ENCODE measurements at places on chromosomes 7 and 10.

- DNase-seq = no peak
Measured at GRCh38 chr7:36802459-36803135, 78.3 kb upstream of the AOAH start.

DNA sequence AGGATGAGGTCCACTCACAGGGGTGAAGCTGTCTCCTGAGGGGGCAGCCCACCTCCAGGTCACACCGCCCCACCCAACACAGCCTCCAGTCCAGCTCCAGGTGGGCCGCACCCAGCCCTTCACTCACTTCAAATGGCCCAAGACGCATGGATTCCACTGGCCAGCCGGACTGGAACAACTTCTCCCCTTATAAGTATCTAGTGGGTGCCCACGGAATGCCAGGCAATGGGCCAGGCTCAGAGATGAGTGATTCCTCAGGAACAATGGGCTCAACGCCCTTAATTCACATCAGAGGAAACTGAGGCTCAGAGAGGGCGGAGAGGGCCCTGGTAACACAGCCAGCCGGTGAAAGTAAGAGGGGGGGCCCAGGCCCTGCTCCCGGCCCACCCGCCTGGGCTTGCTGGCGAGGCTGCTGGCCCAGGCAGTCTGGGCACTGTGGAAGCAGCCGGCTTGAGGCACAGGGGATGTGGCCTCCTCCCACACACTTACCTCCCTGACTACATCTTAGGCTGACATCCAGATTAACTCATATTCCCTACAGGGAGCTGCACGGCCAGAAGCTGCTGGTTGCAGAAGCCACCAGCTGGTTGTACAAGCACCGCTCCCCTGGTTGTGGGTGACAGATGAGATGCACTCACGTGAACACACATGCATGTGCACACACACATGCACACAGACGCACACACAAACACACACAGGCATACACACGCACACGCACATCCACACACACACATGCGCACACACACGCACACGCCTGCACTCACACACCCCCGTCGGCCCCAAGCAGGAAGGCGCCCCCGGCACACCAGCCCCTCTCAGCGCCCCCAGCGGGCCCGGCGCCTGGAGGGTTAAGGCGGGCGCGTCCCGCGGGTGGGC lies 1.0 kb upstream of the FAM20C start:
- DNase-seq = no peak

DNA sequence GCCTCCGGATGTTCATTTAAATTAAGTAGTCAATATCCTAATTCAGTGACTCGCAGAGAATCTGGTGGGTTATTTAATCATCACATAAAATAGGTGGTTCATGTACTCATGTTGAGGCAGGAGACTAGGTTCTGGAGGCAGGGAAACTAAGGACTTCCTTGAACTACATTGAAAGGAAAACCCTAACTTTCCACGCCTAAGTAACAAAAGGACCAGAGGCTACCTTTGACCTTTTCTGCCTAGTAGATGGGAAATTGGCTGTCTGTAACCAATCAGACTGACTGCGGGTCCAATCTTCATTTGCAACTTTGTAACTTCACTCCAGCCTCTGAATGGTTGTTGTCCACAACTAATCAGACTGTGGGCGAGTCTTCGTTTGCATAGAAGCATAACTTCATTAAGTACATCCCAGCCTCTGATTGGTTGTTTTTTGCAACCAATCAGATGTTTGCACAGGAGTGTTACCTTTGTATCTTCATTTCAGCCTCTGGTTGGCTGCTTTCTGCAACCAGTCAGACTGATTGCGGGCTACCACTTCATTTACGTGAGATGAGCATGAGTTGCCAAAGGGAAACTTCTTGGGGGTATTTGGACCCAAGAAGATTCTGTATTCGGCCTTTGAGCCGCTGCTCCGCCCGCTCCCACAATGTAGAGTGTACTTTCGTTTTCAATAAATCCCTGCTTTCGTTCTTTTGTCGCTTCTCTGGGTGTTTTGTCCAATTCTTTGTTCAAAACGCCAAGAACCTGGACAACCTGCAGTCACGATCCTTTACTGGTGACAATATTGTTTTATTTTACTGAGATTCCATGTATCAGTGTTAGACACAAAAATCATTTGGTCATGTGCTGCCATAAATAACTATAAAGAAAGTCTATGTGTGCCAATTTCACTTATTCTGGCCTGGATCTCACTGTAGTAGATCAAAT lies 1.7 kb upstream of the ST7 start:
- DNase-seq = no peak

DNA sequence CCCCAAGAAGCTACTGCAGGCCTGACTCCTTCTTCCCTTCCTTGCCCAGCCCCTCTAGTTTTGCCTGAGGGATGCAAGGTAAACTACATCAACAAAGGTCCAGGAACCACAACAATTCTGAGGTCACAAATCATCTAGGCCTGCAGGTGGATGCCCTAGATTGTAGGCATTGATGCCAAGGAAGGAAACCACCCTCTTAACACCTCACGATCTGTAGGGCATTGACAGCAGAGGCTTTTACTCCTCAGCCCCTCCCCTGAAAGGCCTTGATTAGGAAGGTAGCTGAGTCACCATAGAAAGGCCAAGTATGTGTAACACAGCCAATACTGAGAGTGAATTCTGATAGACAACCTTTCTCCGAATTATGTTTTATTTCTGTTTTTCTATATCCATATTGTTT lies 46.7 kb upstream of the FAM3C start:
- no peak for DNase-seq

GRCh38 chr7:116991233-116991632 lies 37.9 kb downstream of the ST7 start:
- DNase-seq = no peak

DNA sequence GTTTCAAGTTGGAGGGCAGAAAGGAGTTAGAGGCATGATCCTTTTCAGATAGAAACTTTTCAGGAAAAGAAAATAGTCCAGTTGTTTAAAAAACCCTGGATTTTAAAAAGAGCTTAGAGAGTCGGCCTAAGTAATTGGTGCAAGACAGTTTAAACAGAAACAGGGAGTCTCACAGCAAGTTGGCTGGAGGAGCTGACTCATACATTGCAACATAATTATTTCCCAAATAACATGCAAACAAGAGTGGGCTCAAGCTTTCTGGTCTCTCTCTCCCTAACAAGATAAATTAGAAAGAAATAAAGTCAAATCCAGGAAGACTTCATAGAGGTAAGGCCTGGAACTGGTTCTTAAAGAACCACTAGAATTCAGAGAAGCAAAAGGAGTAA lies 100.3 kb upstream of the AGBL3 start:
- no peak for DNase-seq

DNA sequence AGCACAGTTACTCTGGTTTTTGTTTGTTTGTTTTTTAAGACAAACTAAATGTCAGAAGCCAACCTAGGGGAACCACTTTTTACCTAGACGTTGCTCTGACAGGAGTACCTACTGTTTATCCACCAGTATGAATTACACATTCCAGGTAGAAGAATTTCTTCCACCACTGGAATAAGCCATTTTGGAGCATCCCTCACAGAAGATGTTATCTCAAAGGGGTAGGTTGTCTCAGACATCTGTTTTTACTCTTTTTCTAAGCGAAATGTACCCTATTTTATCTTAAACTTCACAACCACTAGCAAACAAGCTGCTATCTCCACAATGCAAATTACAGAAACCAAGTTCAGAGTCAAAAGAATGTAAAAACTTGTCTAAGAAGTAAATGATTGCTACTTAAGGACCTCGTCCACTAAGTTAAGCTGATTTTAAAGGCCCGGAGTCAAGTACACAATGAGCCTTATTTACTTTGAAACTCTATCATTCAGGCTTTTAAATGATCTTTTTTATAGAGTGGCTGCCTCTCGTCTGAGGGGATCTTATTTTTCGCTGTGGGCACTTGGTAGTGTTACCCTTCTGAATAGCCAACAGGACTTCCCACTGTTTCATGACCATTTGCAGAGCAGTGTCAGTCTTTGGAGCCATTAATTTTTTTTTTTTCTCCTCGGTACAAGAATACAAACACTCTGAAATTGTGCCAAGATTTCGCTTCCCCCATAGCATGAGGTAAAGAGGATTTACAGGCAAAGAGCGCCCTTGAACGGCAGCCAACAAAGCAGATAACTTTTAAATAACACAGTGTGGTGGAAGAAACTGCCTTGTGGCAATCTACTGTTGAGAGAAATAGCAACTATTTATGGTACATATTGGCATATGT lies 15.7 kb upstream of the ARMC3 start:
- no peak for DNase-seq

DNA sequence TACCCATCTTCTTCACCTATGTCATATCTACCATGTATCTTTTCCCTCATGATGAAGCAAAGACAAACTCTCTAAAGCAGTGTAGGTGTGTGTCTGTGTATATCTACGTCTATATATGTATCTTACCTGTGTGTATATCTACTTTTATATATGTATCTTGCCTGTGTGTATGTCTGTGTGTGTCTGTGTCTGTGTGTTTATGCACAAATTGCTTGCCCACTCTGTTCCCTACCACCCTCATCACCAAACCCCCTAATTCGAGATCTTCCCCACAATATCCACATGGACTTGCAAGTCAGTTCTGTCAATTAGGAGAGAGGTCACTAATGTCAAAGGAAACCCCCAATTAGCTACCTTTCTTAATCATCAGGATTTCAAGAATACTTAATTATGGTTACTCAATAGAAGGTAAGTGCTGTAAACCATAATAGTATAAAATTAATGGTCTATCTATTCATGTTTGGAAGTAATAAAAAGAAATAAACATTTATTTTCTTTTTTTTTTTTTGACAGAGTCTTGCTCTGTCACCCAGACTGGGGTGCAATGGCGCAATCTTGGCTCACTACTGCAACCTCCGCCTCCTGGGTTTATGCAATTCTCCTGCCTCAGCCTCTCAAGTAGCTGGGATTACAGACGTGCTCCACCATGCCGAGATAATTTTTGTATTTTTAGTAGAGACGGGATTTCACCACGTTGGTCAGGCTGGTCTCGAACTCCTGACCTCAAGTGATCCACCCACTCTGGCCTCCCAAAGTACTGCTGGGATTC lies 43.6 kb downstream of the ANKRD61 start:
- no peak for DNase-seq

DNA sequence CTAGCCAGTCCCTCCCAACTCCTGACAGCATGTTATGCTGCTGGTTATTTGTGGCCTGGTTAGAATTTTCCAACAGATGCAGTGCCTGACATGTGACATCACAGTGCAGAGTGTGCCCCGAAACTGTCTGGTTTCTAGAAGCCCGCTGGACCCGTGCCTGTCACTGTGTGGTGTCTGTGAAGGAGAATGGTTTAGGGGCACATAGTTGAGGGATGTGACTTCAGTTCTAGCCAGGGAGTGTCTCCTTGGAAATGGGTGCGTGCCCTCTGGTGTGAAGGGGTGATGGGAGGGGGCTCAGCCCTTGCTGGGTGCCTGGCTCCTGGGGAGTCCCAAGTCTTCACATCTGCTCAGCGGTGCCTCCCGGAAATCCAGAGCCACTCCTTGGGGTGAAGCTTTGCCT lies 303.6 kb downstream of the GLRX3 start:
- no peak for DNase-seq

- DNase-seq = no peak
Measured at GRCh38 chr10:71827852-71828251, 23.2 kb downstream of the PSAP start.

DNA sequence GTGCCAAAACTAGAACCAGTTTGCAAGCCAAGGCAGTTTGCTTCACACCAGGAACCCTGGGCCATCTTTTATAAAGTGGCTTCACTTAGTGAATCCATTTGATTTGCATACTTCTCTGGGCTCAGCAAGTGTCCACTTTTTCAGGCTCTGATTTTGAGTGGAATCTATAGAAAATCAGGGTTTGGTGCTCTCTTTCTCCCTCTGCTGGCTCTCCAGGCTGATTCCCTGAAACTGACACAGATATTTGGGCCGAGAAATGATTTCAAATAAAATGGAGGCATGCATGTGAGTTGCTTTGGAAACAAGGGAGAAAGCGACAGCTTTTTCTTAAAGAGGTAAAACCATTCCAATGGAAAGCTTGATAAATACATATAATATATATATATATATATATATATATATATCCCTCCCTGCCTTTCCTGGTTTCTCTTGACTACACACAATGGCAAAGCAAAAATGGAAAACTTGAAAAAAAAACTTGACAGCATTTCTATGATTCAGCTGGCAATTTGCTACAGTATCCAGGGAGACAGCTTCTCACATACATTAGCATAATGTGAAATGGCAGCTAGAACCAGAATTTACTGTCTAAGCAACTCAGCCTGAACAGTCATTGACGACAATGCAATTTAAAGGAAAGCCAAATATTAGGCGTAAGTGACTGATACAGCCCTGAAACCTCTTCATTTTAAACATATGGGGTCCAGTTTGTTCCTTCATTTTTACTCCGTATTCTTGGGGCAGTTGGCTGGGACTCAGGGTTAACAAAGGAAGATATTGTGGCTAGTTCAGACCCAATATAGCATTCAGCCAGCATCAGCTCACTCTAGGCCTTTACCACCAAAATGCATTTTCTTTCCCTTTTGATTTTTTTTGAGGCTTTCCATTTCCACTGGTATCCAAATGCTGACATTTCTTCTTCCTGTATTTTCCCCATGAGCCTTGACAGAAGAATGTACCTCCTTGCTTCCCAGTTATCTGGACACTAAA lies 188.5 kb downstream of the TMEM178B start:
- DNase-seq = no peak

- DNase-seq = no peak
Measured at GRCh38 chr7:137404660-137405317, 61.3 kb upstream of the PTN start.

DNA sequence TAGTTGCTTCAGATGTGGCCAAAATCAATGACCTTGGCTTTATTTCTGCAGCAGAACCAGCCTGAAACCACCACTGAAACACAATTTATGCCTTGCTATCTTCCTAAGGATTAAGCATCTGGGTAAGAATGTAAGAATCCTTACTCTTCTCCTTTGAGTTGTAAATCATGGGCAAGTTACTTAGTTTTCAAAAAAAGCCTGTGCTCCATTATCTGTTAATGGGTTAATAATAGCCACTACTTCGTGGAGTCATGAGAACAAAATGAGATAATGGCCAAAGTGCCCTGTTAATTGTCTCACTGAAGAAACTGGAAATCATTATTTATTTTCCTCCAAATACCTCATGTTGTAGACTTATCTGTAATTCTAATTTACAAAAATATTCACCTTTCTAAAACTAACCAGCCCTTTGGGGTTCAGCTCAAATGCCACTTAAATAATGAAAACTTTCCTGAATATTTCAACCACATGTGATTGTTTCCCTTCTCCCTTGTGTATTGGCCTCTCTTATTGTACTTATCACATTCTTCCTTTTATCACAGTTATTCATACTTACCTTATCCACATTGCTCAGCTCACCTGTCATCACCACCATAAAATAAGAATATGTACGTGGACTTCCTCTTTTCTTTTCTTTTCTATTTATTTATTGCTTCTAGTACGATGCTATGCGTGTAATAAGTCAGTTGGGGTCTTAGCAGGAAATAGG lies 2.0 kb upstream of the AASS start:
- no peak for DNase-seq

- no peak for DNase-seq
Measured at GRCh38 chr7:83799333-83799732, 150.4 kb upstream of the SEMA3E start.

DNA sequence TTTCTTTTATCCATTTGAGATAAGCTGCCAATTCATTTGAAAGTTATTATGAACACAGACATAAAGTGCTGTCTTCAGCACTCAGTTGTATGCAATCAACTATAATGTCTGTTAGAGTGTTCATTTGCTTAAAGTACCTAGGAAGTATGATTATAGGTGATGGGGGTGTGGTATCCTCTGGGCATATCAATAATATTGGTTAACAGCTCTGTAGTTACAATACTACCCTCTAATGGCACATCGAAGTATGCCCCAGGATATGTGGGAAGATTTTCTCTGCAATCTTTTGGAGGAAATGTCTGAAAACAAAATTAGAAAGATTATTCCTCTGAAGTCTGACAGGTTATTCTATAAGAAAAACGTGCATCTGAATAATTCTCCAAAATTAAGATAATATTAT lies 429.7 kb downstream of the ARL4A start:
- DNase-seq = no peak
